ENCODE measurements at places on chromosomes 16 and 17. TPM values are rescaled to one million over a fixed set of nuclear protein-coding genes. Genes with fewer than 3 reads are reported as not detected.

The WFDC1 gene
- total RNA-seq, result 12.5 TPM

The CALB2 gene
- total RNA-seq, result 1.7 TPM

The GAST gene
- not detected for total RNA-seq

The CCDC144A gene
- total RNA-seq, result 9.2 TPM

The SPATA32 gene
- total RNA-seq, result not detected

The TM4SF5 gene
- total RNA-seq, result not detected

The MYL11 gene
- total RNA-seq, result not detected

The GLIS2 gene
- total RNA-seq, result 5.3 TPM

The CDH13 gene
- 293 TPM for total RNA-seq

The MIS12 gene
- total RNA-seq, result 14.5 TPM

The HASPIN gene
- total RNA-seq, result 4.1 TPM

The RGS11 gene
- total RNA-seq, result 2.4 TPM

The CPHXL2 gene
- not detected for total RNA-seq

The PMFBP1 gene
- 0.46 TPM for total RNA-seq

The EVI2A gene
- 0.09 TPM for total RNA-seq

The CD300H gene
- not detected for total RNA-seq

The HBQ1 gene
- total RNA-seq, result not detected

The KIF2B gene
- not detected for total RNA-seq

The MYO15A gene
- total RNA-seq, result 1.3 TPM

The SLFN13 gene
- 1.2 TPM for total RNA-seq

The VMO1 gene
- not detected for total RNA-seq

The PRAC2 gene
- not detected for total RNA-seq

The STAT5A gene
- 19.0 TPM for total RNA-seq

The KCNJ16 gene
- total RNA-seq, result not detected

The OR1F1 gene
- total RNA-seq, result not detected

The SEZ6 gene
- not detected for total RNA-seq

The PITPNM3 gene
- 0.78 TPM for total RNA-seq

The OR3A3 gene
- not detected for total RNA-seq

The ASIC2 gene
- not detected for total RNA-seq

The KRTAP4-5 gene
- total RNA-seq, result not detected

The RRAD gene
- total RNA-seq, result 37.4 TPM

The KRTAP2-3 gene
- total RNA-seq, result 0.65 TPM

The CSH1 gene
- total RNA-seq, result not detected

The P2RX1 gene
- 4.8 TPM for total RNA-seq

The SLC47A1 gene
- total RNA-seq, result not detected

The SYNRG gene
- total RNA-seq, result 28.1 TPM

The ORMDL3 gene
- total RNA-seq, result 94.4 TPM

The CCDC92B gene
- total RNA-seq, result not detected

The PIGS gene
- 165 TPM for total RNA-seq

The CACNG4 gene
- total RNA-seq, result not detected

The CDK5RAP3 gene
- 71.8 TPM for total RNA-seq

The CD300LB gene
- total RNA-seq, result not detected

The ZG16B gene
- total RNA-seq, result not detected

The LGALS9B gene
- total RNA-seq, result not detected

The PIMREG gene
- 13.7 TPM for total RNA-seq

The SLC5A10 gene
- total RNA-seq, result not detected

The ZNF232 gene
- total RNA-seq, result 5.3 TPM
